Central memory CD4-positive, alpha-beta T cell (primary cell): ENCODE measurements at places on chromosomes 6 and 20.

DNA sequence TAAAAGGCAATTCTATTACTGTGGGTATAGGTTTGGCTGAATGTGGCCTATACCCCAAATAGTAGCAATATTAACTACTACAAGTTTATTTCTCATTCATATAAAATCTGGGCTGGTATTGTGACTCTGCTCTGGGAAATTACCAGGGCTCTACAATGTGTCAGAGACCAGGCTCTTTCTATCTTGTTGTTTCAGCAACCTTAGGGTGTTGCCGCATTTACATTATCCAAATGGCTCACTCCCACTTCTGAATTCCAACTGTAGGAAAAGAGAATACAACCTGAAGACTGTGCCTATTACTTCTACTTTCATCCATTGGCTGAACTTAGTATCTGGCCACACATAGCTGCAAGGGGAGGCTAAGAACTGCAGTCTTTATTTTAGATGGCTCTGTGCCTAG, 106.7 kb upstream of the CENPW start:
- no peak for DNase-seq

GRCh38 chr6:9405369-9405768, 970.0 kb upstream of the SLC35B3 start:
- DNase-seq, result no peak

DNA sequence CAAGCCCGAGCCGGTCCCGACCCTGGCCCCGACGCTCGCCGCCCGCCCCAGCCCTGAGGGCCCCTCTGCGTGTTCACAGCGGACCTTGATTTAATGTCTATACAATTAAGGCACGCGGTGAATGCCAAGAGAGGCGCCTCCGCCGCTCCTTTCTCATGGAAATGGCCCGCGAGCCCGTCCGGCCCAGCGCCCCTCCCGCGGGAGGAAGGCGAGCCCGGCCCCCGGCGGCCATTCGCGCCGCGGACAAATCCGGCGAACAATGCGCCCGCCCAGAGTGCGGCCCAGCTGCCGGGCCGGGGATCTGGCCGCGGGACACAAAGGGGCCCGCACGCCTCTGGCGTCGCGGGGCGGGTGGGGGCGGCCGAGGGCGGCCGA, 37.5 kb downstream of the YTHDF1 start:
- no peak for DNase-seq

DNA sequence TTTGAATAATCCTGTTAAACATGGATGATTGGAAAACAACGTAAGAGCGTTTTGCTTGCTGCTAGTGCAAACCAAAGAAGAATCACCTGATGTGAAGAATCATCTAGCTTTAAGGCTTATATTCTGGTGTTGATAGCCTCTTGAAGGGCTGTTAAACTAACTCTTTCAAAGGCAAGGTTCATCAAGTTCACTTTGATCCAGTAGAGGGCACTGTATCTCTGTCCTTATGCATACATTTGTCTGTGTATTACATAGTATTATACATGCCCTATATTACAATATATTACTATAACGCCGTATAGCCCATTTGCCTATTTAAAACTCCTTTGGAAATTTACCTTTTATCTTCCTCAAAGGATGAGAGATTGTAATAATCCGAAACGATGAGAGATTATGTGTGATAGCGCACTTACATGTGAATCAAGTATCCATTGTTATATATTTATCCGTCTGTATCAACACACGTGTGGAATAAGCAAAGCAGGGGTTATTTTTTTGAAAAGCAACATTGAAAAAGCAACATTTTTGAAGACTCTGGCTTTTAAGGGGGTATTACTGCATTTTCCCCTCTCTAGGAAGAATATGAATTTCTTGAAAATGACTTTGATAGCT, 50.8 kb upstream of the NRN1 start:
- no peak for DNase-seq

DNA sequence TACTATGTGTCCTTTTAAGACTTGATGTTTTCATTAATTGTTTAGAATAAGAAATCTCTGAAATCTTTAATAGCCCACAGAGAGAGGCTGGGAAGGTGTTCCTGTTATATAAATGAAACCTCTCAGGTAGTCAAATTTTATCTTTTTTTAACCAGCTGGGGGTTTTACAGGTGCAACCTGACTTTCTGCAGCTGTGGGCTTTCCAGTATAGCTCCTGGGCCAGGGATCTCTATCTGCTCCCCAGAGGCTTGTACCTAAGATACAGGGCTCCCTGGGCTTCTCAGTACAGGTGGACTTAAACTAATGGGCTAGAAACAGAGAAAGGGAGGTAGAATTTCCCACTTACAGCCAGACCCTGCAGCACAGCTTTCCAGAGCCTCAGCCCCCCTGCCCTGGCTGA, 49.4 kb downstream of the HLA-C start:
- no peak for DNase-seq

DNA sequence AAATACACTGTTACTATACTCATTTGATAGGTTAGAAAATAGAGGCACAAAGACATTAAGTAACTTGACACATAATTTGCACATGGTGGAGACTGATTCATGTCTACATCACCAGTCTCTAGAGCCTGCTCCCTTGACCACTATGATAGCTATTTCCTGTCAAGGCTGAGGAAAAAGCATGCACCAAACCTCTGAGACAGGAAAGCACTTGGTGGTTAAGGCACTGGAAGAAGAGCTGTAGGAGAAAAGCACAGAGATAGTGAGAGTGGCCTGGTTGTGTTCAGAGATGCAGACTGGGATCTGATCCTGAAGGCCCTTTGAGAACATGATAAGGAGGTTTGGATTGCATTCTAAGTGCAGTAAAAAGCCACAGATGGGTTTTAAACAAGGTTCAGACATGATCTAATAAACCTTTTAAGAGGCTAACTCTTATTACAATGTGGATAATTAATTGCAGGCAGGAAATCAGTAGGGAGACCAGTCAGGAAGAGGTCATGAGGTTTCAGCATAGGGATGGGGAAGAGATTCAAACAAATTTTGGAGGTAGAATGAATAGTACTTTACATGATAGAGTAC, 168.9 kb downstream of the PHF3 start:
- no peak for DNase-seq

DNA sequence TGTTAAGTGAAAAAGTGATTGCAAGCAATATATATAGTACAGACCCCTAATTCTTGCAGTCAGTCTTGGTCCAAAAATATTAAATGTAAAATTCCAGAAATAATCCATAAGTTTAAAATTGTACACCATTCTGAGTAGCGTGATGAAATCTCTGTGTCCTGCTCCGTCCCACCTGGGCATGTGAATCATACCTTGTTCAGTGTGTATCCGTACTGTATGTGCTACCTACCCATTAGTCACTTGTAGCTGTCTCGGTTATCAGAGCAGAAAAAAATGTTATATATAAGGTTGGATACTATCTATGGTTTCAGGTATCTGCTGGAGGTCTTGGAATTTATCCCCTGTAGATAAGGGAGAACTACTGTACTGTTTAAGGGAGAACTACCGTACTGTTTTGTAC, 16.3 kb downstream of the IRAK1BP1 start:
- no peak for DNase-seq

- DNase-seq, result no peak
Observed at GRCh38 chr20:1933465-1933870, 38.3 kb downstream of the SIRPA start.

DNA sequence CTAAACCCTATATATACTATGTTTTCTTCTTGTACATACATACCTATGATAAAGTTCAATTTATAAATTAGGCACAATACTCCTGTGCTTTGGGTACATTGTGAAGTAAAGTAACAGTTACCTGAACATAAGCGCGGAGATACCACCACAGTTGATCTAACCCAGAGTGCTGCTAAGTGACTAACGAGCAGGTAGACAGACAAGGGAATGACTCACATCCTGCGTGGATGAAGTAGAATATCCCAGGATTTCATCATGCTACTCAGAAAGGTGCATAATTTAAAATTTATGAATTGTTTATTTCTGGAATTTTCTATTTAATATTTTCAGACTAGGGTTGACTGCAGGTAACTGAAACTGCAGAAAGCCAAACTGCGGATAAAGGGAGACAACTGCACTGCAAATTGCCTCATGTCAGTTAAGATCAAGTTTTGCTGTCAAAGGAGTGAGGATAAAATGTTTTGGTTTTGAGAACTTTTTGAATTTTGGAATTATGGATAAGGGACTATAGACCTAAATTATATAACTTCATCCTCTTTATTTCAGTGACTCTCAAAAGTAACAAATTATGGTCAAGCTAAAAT, 14.4 kb downstream of the MKKS start:
- DNase-seq, result no peak

GRCh38 chr6:46510651-46511050, 19.4 kb upstream of the RCAN2 start:
- no peak for DNase-seq

DNA sequence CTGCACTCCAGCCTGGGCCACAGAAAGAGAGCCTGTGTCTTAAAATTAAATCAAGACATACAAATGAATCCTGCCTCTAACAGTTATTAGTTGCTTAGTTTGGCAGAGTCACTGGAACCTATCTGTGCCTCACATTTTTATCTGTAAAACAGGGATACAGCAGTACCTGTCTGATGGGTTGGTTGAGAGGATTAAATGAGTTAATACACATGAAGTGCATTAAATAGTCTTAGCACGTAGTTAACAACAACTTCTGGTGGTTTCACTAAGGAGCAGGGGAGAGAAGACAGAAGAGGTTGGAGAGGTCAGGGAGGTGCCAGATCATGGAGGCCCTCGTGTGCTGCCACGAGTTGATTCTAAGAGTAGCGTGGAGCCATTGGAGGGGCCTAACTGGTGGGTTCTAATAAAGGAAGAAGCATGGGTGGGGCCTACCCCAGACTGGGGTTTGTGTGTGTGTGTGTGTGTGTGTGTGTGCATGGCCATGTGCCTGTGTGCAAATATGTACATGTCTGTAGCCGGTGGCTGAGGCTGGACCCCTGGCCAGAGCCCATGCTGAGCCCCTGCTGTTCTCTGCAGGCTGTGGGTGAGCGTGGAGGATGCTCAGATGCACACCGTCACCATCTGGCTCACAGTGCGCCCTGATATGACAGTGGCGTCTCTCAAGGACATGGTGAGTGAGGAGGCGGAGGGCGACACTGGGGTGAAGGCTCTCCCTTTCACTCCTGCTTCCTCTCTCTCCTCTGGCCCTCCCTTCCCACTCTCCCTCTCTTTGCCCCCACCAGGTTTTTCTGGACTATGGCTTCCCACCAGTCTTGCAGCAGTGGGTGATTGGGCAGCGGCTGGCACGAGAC, 9.1 kb downstream of the RBCK1 start:
- DNase-seq, result no peak

- no peak for DNase-seq
Observed at GRCh38 chr6:41638002-41638934, at the start of gene MDFI. MDFI (plus strand) TSS chr6:41638468; CDS start chr6:41638750, 282 bp downstream.

- no peak for DNase-seq
Observed at GRCh38 chr6:90268178-90268577, 28.5 kb downstream of the BACH2 start.

- no peak for DNase-seq
Observed at GRCh38 chr20:19552221-19553180, 205.6 kb upstream of the RIN2 start.

DNA sequence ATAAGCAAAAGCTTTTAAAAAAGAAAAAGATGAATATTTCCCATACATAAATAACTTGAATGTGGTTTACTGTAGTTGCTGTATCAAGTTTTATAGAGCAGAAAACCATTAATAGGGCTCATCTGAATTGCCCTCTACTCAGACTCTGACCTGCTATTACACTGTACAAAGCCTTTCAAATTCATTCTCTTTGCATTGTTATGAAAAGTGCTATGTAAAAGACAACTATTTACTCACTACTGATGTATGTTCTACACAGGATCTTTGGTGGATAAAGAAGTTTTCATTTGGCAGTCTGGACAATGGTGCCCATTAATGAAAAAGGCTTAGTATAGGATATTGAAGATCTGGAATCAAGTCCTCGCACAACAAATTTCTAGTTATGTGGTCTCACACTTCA, 199.1 kb upstream of the RUNX2 start:
- DNase-seq, result no peak

DNA sequence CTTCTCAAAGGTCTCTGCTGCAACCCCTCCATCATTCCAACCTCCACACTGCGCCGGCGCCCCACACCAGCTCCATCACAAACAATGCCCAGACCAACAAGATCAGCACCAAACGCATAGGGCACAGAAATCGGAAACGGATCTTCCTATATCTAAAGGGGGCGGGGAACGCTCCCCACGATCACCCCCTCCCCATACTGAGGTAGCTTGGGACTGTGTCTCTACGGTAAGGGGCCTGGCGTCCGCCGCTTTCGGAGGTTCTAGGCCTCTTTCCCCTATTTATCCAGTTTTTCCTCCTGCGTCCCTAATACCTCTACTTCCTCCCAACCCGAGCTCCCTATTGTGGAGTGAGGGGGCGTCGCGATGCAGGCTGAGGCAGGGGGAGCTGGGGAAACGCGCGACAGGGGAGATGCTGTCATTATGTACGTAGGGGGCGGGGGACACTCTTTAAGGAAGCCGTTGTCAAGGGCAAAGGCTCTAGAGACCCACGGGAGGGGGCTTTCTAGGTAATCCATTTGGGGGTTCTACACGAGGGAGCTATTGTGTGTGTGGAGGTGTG, 909 bp downstream of the DNAAF9 start:
- peak; percentile 3 for DNase-seq

DNA sequence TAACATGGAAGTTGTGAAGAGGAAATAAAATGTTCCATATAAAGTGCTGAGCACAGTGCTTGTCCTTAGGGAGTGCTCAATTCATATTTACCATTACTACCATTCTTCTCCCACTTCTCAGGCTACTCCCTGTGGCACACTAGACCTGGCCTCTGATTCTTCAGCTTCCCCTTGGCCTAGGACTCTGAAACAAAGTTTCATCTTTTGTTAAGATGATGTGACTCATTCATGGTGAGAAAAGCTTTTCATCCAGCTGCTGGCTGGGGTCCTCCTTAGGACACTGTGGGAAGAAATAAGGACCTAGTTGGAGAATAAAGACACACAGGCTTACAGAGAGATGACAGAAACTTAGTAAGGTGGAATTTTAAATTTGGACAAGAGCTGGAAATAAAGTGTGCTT, 314.8 kb downstream of the CDC5L start:
- DNase-seq, result no peak

DNA sequence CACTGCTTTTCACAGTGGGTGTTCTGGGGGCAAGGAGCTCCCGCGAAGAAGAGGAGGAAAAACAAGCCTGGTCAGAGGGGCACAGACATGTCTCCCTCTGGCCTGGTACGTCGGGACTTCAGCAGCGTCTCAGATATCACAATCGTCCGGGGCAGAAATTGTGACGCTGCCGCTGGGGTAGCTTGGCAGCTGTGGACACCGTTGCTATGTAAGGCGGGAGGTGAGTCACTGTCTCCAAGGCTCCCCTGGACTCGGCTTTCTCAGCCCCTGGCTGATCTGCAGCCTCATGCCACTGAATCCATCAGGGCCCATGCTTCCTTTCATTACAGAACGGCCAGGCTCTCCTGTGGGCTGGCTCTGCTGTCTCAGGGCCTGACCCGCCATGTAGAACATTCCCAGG, 98.7 kb downstream of the SULF2 start:
- no peak for DNase-seq

DNA sequence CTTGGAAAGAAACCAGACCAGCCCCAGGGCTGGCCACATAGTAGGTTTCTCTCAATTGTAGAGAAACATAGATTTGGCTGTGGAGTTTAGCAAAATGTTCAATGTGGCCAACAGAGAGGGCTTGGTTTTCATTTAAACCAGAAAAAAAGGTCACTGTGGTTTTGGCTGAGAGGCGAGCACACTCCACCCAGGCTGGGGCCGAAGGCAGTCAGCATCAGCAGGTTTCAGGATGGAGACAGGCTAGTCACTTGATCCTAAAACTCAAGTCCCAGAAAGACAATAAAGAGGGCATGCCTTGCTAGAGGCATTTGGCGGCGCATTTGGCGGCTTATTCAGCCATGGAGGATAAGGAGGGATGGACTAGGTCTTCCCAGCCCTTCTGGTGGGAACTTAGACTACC, 73.1 kb downstream of the PRND start:
- DNase-seq, result no peak

GRCh38 chr6:51704932-51705540, 382.4 kb downstream of the PKHD1 start:
- DNase-seq, result no peak
